Fibroblast of the aortic adventitia (primary cell): ENCODE measurements at places on chromosomes 7 and 10.

DNA sequence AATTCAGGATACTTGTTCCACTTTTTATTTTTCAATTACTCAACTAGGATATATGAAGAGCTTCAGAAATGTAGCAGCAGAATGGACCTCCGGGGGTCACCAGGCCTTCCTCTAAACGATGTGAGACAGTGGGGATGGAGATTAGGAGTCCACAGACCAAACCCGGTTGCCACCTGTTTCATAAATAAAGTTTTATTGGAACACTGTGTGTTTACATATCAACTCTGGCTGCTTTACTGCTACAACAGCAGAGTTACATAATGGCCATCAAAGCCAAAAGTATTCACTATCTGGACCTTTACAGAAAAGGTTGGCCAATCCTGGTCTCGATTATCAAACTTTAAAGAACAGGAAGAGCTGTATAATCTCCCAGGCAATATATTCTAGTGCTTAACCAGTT is 30.8 kb downstream of the RAPGEF5 start:
- no peak for DNase-seq

GRCh38 chr10:29140991-29141390 is 147.9 kb upstream of the LYZL1 start:
- DNase-seq: peak; percentile 96

GRCh38 chr7:47103498-47104205 is 478.3 kb downstream of the TNS3 start:
- DNase-seq: no peak

DNA sequence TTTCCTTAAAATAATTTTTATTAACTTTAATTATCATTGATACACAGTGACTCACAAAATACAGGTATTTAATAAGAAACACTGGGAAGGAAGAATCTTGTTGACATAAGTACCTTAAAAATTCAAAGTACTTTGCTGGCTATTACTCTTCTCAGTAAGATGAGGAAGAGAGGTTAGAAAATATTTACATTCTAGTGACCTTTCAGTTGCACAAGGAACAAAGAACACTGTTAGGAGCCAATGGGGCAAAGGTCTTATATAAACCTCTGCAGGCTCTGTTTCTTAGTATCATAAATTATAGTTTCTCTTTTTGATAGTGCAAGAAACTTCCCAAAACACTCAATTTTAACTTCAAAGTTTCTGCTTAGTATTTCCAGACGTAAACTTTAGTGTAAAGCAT is 4.8 kb upstream of the TAX1BP1 start:
- no peak for DNase-seq

GRCh38 chr10:58475322-58476277 is 37.1 kb upstream of the BICC1 start:
- peak; percentile 94 for DNase-seq

DNA sequence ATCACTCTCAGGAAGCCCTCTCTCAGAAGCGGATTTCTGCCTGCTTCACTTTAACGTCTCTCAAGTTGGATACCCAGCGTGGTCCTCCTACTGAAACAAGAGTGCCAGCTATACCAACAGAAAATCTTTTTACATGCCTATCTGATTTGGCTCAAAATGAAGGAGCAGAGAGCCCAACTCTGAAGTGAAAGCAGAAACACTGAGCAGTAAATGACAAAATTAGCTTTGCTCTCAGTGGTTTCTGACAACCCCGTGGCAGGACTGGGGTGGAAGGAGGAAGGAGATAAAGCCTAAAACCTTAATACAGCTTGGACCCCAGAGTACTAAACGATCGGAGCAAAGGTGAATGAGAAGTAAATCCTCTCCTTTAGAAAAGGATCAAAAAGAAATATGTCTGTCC is 25.1 kb upstream of the GPR37 start:
- no peak for DNase-seq

DNA sequence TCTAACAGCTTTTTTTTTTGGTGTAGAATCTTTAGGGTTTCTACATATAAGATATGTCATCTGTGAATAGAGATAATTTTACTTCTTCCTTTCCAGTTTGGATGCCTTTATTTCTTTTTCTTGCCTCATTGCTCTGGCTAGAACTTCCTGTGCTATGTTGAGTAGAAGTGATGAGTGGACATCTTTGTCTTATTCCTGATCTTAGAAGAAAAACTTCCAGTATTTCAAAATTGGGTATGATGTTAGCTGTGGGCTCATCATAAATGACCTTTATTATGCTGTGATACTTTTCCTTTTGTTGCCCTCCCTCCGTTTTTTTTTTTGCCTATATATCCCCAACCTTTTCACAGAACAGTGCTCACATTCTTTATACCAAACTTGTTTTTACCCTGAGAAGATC is 8.8 kb downstream of the AGK start:
- no peak for DNase-seq

- DNase-seq: peak; percentile 37
Measured at GRCh38 chr10:111076191-111076681, 593 bp upstream of the ADRA2A start.

GRCh38 chr10:75201793-75202307 is 8.7 kb upstream of the VDAC2 start:
- DNase-seq: no peak

DNA sequence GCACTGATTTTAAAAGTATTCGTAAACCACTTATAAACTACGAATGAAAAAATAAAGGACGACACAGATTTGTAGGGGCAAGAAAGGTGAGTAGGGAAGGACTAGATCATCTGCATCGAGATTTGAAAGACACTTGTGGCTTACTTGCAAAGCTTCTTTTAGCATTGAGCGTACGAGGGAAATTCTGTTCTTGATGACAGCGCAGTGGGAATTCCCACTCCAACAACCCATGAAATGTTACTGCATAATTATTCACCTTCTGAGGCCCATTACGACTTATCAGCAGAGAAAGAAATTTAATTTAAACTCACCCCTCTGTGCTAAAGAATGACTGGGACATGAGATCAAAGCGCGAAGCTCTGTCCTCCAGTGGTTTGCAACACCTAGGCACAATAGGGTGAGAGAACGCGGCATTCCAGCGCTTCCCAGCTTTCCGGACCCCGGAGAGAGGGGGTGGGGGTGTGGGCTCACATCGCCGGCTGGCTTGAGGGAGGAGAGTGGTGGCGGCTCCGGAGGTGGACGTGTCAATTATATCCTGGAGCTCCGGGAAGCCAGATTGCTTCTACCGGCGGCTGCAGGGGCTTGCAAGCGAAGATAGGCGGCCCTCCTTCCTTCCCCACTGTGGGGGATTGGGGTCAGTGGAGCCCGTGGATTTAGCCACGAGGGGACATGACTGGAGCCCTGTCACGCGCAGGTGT is 10.3 kb downstream of the SP8 start:
- no peak for DNase-seq

- DNase-seq: peak; percentile 73
Measured at GRCh38 chr10:72126184-72126871, 38.0 kb upstream of the SPOCK2 start.

GRCh38 chr7:100247152-100247757 is 27.5 kb downstream of the PVRIG start:
- peak; percentile 52 for DNase-seq

DNA sequence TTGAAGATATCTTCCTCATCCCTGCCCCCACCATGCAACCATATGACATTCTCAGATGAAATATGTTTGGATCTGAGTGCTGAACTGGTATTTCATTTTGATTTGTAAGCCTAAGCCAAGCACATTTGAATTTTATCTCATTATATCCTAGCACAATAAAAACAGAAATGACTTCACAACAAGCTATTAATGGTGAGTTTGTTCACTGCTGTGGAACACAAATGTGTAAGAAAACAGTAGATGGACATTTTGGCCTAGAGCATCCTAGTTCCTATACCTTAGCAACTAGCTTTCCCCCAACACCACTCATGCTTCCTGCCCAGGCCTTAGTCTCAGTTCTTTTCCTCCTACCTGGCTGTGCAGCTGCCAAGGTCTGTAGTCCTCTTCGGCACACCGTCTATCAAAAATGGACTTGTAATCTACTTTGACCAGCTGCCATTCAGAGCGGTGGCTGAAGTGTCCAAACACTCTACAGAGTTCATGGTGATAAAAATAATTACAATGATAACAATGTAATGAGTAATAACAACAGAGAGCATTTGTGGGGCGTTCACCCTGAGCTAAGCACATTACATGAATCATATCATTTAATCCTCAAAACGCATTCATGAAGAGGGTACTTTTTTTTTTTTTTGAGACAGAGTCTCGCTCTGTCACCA is 491.9 kb downstream of the SORCS1 start:
- no peak for DNase-seq

DNA sequence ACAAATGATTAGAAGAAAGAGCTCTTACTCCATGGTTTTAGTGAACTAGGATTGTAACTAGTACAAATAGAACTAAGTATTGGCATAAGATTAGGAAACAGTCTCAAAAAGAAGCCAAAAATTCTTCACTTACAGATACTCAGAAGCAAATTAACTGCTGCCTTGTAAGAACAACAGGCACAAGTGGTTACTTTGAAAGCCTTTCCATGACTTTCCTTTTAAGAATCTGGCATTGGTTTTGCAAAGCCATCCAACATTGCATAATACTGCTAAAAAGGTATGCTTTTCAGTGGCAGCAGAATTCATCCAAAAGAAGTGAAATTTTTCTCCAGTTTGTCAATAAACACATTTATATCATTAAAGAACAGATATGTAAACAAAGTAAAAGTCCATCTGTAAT is 126.8 kb upstream of the ODAD2 start:
- peak; percentile 35 for DNase-seq

DNA sequence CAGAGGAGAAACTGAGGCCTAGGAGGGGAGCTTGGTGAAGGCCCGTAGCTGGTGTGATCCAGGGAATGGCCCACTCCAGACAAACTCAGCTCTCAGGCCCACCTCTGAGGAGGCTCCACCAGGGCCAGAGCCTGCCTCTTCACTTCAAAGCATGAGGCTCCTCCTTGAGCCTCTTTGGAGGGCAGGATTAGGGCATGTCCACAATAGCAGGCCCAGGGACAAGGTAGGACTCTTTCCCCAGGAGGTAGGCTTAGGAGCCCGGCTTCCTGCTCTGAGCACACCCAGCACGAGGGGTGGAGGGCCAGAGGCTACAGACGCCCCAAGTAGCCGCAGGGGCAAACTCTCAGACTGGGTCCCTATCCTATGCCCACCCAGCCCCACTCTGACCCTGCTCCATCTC is 164.6 kb upstream of the ZMIZ1 start:
- no peak for DNase-seq
